Hematopoietic multipotent progenitor cell treated with erythropoietin and hydrocortisone succinate and interleukin-3 and kit ligand, for 17 days (in vitro differentiated cells): ENCODE measurements at places on chromosomes 2 and 18.

DNA sequence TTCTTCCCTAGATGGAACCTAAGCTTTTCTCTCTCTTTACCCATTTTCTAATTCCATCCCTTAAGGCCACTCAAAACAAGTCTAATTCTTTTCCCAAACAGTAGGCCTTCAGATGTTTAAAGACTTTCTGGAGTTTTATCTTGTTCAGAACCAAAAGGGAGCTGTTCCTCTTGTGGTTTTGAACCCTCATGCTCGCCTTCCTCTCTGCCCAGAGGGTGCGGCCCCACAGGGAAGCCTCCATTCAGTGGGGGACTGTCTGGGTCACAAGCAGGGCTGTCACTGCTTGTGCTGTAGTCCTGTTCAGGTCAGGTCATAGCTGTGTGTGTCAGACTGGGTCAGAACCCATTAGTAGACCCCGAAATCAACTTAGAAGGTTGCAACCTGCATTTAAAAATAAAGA lies 56.5 kb downstream of the TET3 start:
- DNase-seq, result peak; percentile 43

GRCh38 chr2:217842017-217842416 lies 160.8 kb downstream of the TNS1 start:
- DNase-seq, result peak; percentile 96

- no peak for DNase-seq
Observed at GRCh38 chr2:102233132-102233884, 46.5 kb downstream of the IL1RL2 start.

DNA sequence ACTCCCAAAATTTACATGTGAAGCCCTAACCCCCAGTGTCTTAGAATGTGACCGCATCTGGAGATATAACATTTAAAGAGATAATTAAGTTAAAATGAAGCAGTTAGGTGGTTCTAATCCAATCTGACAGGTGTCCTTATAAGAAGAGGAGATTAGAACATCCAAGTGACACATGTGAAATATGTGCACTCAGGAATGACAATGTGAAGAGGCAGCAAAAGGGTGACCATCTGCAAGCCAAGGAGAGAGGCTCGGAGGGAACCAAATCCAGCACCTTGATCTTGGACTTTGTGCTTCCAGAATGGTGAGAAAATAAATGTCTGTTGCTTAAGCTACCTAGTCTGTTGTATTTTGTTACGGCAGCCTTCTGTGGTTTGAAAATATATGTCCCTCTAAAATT lies 165.4 kb downstream of the FIGN start:
- no peak for DNase-seq

DNA sequence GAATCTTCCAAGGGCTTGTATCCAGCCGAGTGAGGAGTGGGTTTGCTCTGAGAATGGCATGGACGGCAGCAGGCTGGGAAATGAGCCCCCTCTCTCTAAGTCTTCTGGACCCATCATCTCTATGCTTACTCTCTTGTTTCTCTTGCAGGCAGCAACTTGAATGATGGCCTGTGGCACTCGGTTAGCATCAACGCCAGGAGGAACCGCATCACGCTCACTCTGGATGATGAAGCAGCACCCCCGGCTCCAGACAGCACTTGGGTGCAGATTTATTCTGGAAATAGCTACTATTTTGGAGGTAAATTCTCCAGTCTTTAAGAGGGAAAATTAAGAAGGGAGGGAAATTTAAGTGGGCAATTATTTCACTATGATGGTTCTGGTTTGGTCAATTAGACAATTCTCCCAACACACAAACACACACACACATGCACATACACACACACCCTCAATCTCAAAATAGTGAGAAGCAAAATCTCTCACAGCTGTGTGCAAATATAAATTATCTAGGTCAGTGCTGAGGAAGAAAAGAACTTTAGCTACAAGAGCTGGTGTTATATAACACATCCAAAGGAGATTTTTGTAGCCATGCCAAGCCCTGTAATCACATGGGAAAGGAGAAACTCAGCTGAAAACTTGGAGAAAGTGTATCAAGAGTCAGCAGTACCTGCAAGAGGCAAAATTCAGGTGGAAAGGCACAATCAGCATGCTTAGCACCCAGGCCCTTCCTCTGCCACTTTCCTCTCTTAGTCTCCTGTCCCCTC lies 499.2 kb downstream of the CNTNAP5 start:
- no peak for DNase-seq

DNA sequence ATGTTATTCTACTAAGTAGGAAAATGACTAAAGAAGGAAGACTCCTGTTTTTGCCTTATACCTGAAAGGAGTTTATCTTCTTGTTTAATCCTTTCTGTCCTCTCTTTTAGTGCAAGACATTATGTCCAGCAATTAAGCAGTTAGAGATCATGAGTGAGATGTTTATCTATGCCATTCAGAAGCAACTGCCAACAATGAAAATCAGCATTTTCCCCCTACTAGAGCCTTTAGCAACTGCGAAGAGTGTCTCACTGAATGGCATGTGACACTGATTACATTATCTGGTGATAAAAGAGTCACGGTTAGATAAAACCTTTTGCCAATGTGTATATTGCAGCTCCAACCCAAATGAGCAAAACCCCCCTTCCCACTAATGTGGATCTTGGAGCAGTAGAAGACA lies 357.7 kb upstream of the SYT4 start:
- no peak for DNase-seq

DNA sequence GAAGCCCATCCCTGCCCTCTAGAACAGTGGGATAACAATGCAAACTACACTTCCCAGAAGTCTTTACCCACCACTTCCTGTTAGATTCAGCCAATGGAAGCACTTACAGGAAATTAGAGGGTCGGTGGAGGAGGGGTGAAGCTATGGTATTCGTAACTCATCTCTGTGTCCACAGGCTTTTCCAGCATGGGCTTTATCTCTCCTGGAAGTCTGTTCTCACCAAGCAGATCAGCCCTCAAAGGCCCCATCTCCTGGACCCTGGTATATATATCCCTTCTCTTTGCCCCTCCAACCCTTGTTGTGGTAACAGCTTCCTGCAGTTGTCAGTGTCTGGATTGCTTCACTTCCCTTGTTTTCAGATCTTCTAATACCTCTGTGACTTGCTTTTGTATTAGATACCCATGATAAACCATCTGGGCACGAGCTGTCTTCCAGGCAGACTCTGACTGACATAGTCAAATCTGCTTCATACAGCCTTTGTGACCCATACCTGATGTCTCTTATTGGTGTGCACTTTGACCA lies 475.0 kb upstream of the POU3F3 start:
- DNase-seq, result no peak

- DNase-seq, result no peak
Observed at GRCh38 chr18:3032721-3033120, 19.8 kb upstream of the LPIN2 start.

DNA sequence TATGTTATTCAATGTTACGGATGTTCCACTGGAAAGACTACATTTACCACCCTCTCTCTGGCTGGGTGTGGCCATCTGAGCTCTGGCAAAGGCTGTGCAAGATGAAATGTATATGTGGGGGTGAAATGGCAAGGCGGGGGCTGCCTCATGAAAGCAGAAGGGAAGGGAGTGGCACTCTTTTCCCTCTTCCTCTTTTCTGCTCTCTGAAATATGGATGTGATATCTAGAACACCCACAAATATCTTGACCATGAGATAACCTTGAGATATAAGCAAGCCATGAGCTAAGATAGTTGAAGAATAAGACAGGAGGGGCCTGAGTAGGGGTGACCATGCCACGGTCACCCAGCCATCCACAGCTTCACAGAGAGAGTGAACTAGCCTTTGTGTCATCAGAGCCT lies 367.8 kb upstream of the ID2 start:
- no peak for DNase-seq

DNA sequence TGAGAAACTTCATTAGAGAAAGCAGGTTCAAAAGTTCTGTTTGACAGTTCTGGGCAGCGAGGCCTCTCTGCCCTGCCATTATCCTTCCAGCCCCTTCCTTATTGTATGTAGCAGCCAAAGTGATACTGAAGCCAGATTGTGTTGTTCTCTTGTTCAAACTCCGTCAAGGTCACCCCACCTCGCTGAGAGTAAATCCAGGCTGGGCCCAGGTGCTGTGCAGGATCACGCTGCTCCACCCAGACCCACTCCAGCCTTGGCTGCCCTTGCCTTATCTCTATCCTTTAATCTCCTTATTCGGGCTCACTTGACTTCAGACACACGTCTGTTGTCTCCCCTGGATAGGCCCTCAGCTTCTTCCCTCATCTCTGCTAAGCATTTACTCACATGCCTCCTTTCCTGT lies 196.1 kb downstream of the CPS1 start:
- no peak for DNase-seq

DNA sequence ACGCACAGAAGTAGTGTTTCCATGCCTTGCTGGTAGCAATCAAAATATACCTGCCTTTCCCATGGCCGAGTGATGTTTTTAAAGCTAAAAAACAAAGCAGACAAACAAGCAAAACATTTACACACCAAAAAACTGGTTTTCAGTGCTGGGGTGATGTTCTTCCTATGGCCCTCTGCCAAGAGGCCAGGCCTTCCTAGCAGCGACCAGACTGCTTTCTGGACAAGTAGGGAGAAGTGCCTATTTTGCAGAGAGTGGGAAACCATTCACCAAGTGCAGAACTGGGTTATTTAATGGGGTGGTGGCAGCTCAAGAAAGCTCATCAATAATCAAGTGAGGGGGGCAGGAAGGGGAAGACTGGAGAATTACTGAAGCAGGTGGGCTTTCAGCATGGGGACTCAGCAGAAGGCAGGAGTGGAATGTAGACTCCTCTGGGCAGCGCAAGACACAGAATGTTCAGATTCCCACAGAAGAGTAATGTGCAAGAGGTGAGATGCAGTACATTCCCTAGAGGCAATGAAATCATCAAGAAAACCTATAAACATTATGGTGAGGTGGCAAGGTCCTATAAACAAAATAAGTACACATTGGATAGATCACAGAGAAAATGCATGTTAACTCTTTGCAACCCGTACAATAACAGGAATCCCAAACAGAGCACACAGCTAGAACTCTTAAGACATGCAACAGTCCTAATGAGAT lies 44.0 kb downstream of the CPO start:
- DNase-seq, result no peak

DNA sequence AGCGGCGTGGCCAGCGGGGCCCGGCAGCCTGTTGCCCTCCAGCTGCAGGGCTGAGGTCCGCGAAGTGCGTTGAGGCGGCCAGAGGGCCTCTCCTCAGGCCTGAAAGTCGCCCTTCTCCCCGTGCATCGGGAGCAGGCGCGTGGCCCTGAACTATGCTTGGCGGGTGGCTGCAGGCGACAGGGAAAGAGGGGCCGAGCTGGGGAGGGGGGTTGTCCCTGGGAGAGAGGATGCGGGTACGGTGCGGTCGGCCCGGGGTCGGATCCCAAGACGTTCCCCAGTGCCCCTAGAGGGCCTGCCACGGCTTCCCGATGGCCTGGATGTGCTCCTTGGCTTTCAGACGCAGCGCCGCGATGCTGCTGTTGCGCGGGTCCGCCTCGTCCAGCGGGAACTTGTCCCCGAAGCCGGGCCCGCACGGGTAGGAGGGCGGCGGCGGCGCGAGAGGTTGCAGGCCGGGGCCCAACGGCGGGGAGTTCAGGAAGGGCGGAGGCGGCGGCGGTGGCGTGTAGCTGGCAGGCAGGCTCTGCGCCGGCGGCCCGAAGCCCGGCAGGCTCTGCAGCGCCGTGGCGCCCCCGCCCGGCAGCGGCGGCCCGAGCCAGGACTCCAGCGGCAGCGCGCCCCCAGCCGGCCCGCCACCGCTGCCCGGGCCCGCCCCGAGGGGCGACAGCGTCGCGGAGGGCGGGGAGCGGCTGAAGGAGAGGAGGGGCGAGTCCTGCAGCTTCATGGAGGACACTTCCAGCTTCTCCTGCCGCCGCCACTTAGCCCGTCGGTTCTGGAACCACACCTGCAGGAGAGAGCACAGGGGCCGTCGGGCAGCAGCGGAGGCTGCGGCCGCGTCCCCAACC lies 4.3 kb downstream of the RAX start:
- DNase-seq, result no peak

DNA sequence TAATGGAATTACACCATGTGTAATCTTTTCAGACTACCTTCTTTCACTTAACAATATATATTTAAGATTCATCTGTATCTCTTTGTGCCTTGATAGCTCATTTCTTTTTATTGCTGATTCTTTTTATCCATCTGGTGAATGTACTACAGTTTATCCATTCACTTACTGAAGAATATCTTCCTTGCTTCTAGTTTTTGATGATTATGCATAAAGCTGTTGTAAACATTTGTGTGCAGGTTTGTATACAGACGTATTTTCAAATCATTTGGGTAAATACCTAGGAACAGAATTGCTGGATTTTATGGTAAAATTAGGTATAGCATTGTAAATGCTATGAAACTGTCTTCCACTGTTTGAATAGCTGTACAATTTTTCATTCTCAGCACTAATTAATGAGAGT lies 592.6 kb upstream of the HS6ST1 start:
- no peak for DNase-seq

- DNase-seq, result no peak
Observed at GRCh38 chr2:180647221-180647620, 333.2 kb upstream of the UBE2E3 start.

GRCh38 chr18:23213200-23213599 lies 77.9 kb downstream of the CABLES1 start:
- DNase-seq, result no peak

DNA sequence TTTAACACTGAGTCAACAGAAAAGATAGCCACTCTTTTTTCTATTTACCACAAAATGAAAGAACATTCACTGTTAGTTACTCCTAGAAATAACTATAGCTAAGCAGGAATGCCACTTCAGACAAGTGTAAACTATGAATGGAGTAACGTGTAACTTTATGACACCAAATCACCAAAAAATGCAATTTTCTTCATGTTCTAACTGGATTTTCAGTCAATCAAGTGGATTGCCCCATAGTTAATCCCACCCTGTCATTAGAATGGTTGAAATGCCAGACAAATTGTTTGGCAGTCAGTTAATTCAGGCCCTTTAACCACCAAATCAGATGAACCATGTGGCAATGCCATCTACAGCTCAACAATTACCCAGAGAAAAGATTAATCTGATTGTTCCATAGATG lies 9.9 kb downstream of the EPHA4 start:
- DNase-seq, result no peak

DNA sequence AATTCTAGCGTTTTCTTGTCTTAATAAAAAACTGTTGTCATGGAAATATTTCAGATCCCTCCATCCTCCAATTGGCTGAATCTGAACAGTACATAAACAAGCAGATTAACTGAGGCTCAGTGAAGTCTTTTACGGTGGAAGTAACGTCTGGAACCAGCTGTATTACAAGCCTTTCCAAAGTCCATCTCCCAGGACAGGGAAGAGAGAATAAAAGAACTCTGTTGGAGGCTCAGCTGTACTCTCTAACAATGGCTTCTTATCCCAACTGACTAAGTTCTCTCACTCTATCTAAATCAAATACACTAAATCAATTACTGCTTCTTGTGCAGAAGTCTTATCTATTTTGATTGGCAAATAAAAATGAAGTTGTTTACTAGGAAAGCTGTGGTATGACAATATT lies 19.9 kb upstream of the NEDD4L start:
- no peak for DNase-seq
